Osteocyte (in vitro differentiated cells): ENCODE measurements at places on chromosomes 13 and 19. TPM values are rescaled to one million over a fixed set of nuclear protein-coding genes. Genes with fewer than 3 reads are reported as not detected.

Gene EID2B
- 3.6 and 4.0 TPM in 2 replicates for total RNA-seq

Gene IGFL3
- total RNA-seq = not detected in 2 replicates

Gene TMEM91
- 8.5 and 9.2 TPM in 2 replicates for total RNA-seq

Gene KIR2DL4
- not detected in 2 replicates for total RNA-seq

Gene IFNL1
- not detected in 2 replicates for total RNA-seq

Gene DPF1
- total RNA-seq = 0.63 and 2.2 TPM in 2 replicates

Gene TPTE2
- not detected in 2 replicates for total RNA-seq
